Pons (tissue), 1 donor: ENCODE measurements at places on chromosomes 1 and 21.

DNA sequence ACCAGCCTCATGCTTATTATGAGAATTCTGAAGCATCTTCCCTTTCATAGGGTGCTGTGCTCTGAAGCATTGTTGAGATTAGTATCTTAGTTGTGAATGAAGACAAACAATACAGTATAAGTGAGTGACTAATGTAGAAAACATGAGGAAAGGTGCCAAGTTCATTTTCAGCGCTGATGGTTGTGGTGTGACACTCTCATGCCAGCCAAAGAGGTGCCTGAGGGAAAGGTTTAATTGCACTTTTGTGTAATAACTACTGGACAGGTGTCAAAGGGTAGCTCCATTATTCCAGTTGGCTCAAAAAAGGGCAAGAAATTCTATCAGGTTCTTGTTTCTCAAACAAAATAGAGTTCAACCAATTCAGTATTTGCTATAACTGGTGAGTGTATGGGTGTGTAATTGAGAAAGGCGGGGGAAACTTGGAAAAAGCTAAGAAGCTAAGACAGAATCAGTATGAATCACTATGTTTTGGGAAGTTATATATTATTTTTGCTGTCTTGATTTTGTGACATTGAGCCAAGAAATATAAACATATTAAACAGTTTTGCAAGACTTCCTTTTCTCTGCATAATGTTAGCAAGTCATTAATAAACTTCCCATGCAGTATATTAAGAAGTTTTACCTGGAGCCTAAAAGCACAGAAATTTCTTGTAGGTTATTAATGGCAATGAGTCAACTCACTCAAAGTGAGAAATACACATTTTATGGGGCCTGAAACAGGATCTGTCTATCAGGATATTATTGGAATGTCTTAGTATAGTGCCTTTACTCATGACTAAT is 31.8 kb downstream of the KCNK2 start:
- no peak for DNase-seq

- DNase-seq: no peak
These were observed 143.6 kb downstream of the CNIH3 start for GRCh38 chr1:224759681-224760091.

DNA sequence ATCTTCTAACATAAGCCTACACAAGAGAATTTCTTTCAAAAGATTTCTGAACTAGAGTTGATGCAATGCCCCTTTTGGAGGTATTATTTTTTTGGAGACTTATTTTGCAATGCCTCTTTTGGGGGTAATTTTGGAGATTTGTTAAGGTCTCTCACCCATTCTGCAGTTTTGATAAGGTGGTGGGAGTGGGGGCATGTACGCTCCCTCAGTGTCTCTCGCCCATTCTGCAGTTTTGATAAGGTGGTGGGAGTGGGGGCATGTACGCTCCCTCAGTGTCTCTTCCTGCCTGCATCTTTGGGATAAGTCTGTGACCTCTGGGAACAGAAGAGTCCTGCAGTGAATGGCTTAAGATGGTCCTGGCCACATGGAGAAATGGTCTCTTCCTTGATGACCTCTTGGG is 312.2 kb downstream of the ZP4 start:
- DNase-seq: no peak

DNA sequence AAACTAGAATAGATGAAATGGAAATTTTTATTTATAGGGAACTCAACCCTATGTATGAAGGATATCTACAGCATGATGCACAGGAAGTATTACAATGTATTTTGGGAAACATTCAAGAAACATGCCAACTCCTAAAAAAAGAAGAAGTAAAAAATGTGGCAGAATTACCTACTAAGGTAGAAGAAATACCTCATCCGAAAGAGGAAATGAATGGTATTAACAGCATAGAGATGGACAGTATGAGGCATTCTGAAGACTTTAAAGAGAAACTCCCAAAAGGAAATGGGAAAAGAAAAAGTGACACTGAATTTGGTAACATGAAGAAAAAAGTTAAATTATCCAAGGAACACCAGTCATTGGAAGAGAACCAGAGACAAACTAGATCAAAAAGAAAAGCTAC is 7.9 kb downstream of the USP1 start:
- DNase-seq: no peak
